CD4-positive, alpha-beta T cell treated with Interleukin-2 at 100 ng/mL for 4 hours (primary cell): ENCODE measurements at places on chromosomes 6 and 20.

GRCh38 chr6:55841341-55841740 is 34.0 kb downstream of the BMP5 start:
- DNase-seq, result no peak

GRCh38 chr20:44080646-44081267 is 106.2 kb downstream of the JPH2 start:
- DNase-seq, result peak; percentile 85

DNA sequence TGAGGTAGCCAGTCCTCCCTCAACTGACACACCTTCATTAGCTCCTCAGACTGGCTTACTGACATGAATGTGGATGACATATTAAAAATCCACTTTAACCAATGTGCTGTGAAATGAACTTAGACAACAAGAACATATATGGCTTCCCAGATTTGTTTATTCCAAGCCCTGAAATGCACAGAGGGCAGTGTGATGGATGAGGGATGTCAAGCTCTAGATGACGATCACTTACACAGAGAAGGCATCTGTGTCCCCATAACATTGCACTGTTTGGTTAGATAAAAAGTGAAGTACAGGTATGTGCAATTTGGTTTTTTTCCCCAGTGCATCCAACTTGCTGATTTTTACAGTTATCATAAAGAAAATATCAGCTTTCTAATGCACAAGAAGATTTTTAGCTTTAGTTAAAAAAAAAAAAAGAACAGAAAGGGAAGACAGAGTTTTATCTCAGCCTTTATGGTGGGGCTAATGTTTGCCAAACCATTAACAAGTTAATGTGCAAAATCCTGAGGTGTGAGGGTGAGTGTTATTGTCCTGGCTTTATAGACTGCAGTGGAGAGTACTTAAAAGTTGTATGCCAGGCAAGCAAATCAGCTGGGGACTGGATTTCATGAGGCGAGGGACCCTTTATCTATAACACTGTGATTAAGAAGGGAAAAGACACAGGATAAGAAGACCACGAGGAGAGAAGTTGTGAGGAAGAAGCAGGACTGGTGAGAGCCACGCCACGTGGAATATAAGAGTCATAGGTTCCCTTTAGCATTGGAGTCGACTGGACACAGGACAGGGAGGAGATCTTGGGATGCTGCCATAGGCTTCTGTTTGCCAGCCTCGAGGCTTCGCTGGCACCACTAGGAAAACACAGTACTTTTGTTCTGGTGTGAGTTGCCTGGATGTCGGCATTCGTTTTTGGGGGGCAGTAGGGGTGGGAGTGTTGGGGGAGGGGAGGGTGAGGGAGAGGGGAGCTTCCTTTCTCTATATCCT is 90.0 kb upstream of the BACH2 start:
- DNase-seq, result no peak

- no peak for DNase-seq
These were observed 51.5 kb downstream of the COL19A1 start for GRCh38 chr6:69917834-69918233.

- no peak for DNase-seq
These were observed 22.8 kb downstream of the BACH2 start for GRCh38 chr6:90273863-90274262.

GRCh38 chr20:52145587-52145986 is 46.0 kb downstream of the ZFP64 start:
- no peak for DNase-seq

GRCh38 chr6:127586372-127586771 is 9.4 kb downstream of the C6orf58 start:
- DNase-seq, result no peak

GRCh38 chr20:18188434-18188833 is 50.8 kb downstream of the KAT14 start:
- DNase-seq, result no peak

GRCh38 chr6:151658091-151658490 is 149.4 kb upstream of the ESR1 start:
- DNase-seq, result no peak

DNA sequence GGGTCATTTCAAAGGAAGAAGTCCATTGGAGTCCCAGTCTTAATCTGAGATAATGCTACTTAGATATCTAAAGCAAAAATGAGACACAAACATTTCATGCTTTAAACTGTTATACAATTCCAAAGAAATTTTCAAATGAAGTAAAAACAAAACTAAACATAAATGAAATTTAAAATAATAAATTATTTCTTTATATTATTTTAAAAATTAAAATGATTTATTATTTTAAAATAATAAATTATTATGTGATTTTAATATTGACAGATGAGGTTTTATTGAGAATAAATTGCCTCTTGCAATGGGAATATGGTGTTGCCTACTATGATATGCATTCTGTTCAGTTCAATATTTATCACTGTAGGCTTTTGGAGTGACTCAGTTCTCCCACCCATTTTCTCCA is 93.7 kb upstream of the BACH2 start:
- DNase-seq, result no peak

DNA sequence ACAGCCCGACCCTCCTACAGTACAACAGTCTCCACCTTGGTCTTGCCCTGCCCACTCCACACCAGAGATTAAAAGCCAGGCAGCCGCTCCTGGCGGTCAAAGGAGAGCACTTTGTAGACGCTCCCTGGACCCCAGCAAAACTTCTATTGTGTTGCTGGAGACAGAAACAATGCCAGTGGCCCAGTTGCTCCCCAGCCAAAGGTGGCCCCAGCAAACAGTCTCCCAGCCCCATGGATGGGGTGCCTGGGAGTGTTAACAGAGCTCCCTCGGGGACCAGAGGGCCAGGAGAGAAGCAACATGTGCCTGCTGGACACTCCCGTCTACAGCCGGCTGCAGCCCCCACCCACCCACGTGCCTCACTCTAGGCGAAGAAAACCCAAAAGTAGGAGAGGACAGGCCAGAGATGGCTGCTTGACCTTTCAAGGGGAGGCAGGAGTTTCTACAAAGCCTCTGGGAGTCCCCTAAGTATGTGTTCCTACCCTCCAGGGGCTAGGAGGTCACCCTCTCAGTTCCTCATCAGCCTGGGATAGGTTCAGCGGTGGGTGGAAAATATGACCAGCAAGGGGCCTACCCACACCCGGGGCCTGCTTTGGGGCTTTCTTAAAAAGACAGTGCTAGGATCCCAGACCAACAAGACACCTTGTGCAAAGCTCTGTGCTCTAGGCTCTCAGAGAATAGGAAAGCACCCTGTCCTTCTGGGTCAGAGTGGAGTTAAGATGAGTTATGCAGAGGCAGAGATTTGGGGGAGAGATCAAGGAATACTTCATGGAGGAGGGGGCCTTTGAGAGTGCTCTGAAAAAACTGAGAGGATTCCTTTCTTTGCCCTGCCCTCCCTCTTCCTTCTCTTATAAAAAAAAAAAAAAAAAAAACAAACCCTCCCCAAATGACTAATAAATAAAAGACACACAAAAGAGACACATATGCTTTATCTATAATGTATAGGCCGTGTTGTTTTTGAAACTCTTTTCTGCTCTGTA is 19.0 kb upstream of the PREX1 start:
- no peak for DNase-seq

- DNase-seq, result no peak
These were observed 103.1 kb upstream of the SPACA1 start for GRCh38 chr6:87944541-87944954.

- no peak for DNase-seq
These were observed 247.8 kb downstream of the HAO1 start for GRCh38 chr20:7692478-7692877.

GRCh38 chr20:4805663-4806449 is 84.1 kb downstream of the PRND start:
- DNase-seq, result no peak

GRCh38 chr6:81683912-81684311 is 68.6 kb downstream of the TENT5A start:
- DNase-seq, result no peak

- no peak for DNase-seq
These were observed 61.8 kb downstream of the LMBRD1 start for GRCh38 chr6:69735027-69735426.

- DNase-seq, result no peak
These were observed 39.1 kb downstream of the COL12A1 start for GRCh38 chr6:75166773-75167172.

DNA sequence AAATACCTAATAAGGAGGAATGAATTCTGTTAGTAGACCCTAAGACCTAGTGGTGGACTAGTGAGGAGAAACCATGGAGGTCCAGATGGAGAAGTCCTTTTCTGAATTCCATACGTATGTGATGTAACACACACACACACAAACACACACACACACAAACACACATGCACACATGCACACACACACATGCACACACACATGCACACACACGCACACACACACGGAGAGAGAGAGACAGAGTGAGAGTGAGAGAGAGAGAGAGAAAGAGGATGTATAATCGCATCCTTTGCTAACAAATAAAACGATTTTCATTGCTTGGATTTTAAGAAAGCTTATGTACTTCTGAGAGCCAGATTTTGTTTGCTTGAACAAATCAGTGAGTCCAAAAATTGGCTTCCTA is 132.6 kb upstream of the CEP162 start:
- DNase-seq, result no peak

GRCh38 chr20:58039274-58040092 is 189.0 kb downstream of the ANKRD60 start:
- DNase-seq, result no peak

DNA sequence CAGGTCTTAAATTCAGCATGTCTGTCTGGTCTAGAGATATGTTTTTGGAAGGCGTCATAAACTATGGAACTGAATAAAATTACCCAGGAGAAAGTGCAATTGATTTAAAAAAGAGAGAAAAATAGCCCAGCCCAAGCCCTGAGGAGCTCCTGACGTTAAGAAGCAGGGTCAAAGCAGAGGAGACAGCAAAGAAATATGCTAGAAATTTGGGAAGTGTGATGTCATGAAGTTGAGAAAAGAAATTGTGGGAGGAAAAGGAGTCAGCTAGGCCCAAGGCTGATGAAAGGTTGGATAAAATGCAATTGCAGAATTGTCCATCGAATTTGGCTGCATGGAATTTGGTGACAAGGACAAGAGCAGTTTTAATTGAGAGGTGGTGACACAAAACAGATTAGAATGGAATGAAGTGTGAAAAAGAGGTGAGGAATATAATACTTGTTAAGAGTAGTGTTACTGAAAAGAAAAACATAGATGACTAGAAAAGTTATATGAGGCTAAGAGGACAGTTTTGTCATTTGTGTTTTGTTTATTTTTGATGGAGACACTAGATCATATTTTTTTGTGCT is 381.6 kb downstream of the LAMA2 start:
- DNase-seq, result no peak

DNA sequence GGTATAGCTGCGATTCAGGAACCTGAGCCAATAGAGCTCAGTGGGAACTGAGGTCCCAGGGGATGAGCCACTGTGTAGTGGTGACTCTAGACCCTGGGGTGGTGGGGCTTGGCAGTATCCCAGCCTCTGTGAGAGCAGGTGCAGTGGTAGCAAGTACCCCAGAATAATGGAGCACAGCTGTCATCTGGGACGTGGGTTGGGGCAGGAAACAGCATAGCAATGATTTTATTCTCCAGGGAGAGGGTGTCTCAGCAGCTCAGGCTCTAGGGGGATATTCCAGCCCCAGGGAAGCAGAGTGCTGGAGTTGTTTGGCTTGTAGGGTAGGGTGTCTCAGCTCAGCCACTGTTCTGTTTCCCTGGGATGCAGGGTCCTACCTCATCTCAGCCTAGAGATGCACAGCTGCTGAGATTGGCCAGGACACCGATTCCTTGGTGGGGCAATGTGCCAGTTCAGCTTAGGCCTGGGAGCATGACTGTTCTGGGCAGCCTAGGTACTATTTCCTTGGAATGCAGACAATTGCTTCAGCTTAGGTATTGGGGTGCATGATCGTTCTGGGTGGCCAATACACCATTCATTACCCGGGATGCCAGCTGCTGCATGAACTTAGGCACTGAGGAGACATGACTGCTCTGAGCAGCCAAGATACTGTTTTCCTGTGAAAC is 34.0 kb upstream of the NUP153 start:
- no peak for DNase-seq

DNA sequence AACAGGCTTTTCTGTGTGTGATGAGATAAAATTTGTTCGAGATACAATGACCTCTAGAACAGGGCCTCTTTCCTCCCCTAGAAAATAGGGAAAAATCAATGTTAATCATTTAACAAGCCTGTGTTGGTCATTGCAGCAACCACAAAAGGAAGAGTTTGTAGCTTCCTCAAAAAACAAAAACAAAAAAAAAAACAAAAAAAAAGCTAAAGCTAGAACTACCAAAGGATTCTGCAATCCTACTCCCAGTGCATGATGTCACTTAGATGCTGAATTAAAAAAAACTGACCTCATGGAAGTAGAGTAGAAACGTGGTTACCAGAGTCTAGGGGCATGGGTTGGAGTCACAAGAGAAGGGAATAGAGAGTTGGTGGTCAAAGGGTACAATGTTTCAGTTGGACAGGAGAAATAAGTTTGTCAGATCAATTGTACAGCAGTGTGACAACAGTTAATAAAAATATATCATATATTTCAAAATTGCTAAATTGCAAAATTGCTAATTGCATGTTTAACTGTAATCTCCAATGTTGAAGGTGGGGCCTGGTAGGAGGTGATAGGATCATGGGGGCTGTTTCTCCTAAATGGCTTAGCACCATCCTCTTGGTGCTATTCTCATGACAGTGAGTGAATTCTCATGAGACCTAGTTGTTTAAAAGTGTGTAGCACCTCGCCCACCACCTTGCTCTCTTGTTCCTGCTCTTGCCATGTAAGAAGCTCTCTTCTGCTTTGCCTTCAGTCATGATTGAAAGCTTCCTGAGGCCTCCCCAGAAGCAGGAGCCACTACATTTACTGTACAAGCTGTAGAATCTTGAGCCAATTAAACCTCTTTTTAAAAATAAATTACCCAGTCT is 163.4 kb upstream of the SIM1 start:
- DNase-seq, result no peak

- DNase-seq, result no peak
These were observed 53.3 kb upstream of the SLC22A23 start for GRCh38 chr6:3510178-3510577.

GRCh38 chr6:108744996-108745395 is 103.2 kb upstream of the ARMC2 start:
- no peak for DNase-seq

GRCh38 chr6:90233994-90234393 is 62.6 kb downstream of the BACH2 start:
- peak; percentile 87 for DNase-seq

DNA sequence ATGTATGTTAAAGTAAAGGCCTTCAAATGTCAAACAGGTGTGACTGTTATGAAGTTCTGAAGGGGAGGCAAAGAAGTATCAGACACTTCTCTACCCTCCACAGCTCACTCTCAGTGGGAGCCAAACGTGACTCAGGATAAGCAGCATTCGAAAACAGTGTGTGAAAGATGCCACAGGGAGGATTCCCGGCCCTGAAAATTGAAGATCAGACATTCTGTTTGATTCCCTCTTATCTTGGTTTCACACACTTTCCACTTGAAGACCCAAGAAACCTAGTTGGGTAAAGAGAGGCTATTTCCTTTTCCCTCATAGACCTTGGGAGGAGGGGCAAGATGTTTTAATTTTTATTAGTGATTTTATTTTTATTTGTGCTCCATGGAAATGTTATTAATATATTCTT is 164.2 kb upstream of the SUPT3H start:
- no peak for DNase-seq
